ENCODE measurements at places on chromosomes 5 and 9. TPM values are rescaled to one million over a fixed set of nuclear protein-coding genes. Genes with fewer than 3 reads are reported as not detected.

DNA sequence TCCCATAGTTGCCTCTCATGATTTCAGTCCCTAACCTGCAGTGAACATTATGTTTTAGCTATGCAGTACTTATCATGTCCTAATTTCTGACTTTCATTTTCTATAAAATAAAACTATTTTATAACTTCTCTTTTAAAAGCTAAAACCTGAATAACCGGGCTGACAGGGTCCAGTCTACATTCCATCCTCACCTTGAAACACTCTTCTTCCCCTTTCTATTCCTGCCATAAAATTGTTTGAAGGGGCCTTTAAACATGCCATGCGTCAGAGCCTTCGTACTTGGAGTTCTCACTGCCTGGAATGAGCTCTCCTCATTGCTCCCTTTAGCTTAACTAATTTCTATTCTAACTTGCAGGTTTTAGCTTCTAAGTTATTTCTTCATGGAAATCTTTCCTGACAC, 143.0 kb upstream of the PRLR start:
- no peak for DNase-seq

GRCh38 chr5:22245770-22246169, 607.4 kb downstream of the CDH12 start:
- DNase-seq = no peak

- no peak for DNase-seq
Observed at GRCh38 chr9:124584631-124585030, 77.4 kb upstream of the NR5A1 start.

- no peak for DNase-seq
Observed at GRCh38 chr5:146751054-146751453, 127.5 kb downstream of the PPP2R2B start.

Gene NUP155
- 30.2 TPM for total RNA-seq

- no peak for DNase-seq
Observed at GRCh38 chr5:67732921-67733320, 482.6 kb upstream of the PIK3R1 start.

Gene STRBP
- total RNA-seq = 10.8 TPM

DNA sequence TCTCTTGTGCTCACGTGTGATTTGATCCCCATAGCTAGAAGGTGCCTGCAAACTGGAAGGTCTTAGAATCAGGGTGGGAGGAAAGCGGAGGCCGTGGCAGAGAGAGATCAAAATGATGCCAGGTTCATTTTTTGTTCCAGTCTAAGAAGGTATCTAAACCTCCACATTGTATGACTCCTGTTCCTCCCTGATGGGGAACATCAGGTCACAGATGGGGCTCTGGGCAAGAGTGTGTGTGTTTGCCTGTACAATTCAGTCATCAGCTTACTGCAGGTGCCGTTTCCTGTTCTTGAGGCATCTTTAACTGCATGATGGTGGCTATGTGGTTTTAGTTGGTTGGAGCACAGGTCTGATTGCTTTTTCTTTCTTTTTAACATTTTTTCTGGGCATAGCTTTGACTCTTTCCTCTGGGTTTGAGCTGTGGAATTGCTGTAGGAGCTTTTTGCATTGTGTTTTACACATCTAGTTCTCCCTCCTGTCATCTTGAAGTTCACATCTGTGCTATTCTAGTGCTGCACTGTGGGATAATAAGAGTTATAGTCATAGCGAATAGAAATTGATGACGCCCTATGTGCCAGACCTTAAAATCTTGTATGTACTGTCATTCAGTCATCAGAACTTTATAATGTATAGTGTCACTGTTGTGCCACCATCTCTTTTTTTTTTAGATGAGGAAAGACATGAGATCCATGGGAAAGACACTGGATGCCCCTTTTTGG, 30.8 kb downstream of the ARHGAP26 start:
- no peak for DNase-seq

DNA sequence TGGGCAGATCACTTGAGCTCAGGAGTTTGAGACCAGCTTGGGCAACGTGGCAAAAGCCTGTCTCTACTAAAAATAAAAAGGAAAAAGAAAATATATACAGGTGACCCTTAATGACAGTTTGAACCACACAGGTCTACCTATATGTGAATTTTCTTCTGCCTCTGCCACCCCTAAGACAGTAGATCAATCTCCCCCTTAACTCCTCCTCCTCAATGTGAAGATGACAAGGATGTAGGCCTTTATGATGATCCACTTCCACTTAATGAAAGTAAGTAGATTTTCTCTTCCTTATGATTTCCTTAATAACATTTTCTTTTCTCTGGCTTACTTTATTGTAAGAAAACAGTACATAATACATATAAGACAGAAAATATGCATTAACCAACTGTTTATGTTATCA, 3.4 kb downstream of the AKNA start:
- DNase-seq = no peak

Gene C9orf153
- total RNA-seq = not detected

- no peak for DNase-seq
Observed at GRCh38 chr5:74169701-74170100, 470.8 kb downstream of the ENC1 start.

DNA sequence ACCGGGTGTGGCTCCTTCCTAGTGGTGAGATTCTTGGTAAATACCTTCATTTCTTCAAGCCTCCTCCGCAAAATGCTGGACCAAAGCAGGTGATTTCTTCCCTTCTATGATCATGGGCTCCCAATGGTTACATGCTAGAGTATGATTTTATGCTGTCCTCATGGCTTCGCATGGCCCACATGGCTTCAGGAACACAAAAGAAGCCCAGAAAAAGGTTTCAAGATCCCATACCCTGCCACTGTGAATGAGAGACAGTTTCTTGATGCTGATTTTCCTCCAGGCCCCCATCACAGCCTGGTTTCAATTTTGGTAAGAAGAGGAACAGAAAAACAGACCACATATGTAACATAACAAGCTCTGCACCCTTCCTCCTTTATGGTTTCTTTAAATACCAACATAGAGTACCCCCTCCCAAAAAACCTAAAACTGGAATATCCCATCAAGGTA, 2.4 kb upstream of the RXFP3 start:
- no peak for DNase-seq

GRCh38 chr9:82511626-82512025, 523.1 kb downstream of the SPATA31D1 start:
- no peak for DNase-seq

Gene MORN5
- total RNA-seq = not detected

- DNase-seq = no peak
Observed at GRCh38 chr5:134082264-134082992, 32.1 kb upstream of the TCF7 start.

Gene ARID3C
- not detected for total RNA-seq

GRCh38 chr9:116643691-116644090, 43.4 kb upstream of the TRIM32 start:
- no peak for DNase-seq

GRCh38 chr5:116084287-116084691, 536 bp upstream of the COMMD10 start:
- DNase-seq = peak; percentile 33

Gene SLC25A48
- total RNA-seq = not detected

- DNase-seq = no peak
Observed at GRCh38 chr9:37624073-37624472, 26.7 kb upstream of the FRMPD1 start.

All from mammary epithelial cell (primary cell).